ENCODE measurements at places on chromosomes 5 and 9.

GRCh38 chr5:135650081-135650480 is 71.3 kb upstream of the CXCL14 start:
- no peak for DNase-seq

DNA sequence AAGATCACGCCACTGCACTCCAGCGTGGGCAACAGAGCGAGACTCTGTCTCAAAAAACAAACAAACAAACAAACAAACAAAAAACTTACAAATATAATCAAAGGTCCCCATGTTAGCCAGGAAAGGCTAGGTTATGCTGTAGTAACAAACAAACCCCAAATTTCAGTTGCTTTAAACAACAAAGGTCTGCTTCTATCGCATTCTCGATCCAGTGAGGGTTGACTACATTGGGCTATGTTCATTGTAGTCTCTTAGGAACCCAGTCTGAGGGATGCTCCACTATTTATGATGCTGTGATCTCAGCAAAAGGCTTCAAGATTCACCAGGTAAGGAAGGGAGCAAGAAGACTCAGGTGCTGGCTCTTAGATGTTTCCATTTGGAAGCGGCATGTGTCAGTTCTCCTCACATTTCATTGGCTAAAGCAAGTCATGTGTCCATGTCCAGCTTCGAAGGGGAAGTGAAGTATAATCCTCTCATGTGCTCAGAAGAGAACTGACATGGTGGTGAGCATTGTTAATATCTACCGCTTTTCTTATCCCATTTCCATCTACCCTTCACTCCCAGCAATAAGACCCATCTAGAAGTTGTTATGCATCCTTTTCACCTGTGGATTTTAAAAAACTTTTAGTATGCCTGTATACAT is 26.5 kb upstream of the NEK6 start:
- DNase-seq: no peak

- DNase-seq: no peak
Observed at GRCh38 chr9:136527131-136527530, 18.7 kb downstream of the NOTCH1 start.

- no peak for DNase-seq
Observed at GRCh38 chr5:133763744-133764143, 151.4 kb upstream of the FSTL4 start.

Measured in activated gamma-delta T cell treated with Interleukin-2 at 50 U/mL for 16 hours (primary cell).